ENCODE measurements at places on chromosomes 13 and 19. TPM values are rescaled to one million over a fixed set of nuclear protein-coding genes. Genes with fewer than 3 reads are reported as not detected.

The ZNF439 gene
- 25.3 TPM for total RNA-seq

The CFAP97D2 gene
- not detected for total RNA-seq

The GRIN2D gene
- total RNA-seq: 0.86 TPM

The ZNF799 gene
- total RNA-seq: 10.3 TPM

The CCDC122 gene
- total RNA-seq: 22.3 TPM

The FOXA3 gene
- total RNA-seq: not detected

The PLPP2 gene
- total RNA-seq: 64.5 TPM

The ADGRE2 gene
- 10.3 TPM for total RNA-seq

The DOCK6 gene
- total RNA-seq: 125 TPM

The ZNF320 gene
- total RNA-seq: 51.1 TPM

GRCh38 chr19:49408816-49409440, 14.3 kb downstream of the PTH2 start:
- no peak for DNase-seq

DNA sequence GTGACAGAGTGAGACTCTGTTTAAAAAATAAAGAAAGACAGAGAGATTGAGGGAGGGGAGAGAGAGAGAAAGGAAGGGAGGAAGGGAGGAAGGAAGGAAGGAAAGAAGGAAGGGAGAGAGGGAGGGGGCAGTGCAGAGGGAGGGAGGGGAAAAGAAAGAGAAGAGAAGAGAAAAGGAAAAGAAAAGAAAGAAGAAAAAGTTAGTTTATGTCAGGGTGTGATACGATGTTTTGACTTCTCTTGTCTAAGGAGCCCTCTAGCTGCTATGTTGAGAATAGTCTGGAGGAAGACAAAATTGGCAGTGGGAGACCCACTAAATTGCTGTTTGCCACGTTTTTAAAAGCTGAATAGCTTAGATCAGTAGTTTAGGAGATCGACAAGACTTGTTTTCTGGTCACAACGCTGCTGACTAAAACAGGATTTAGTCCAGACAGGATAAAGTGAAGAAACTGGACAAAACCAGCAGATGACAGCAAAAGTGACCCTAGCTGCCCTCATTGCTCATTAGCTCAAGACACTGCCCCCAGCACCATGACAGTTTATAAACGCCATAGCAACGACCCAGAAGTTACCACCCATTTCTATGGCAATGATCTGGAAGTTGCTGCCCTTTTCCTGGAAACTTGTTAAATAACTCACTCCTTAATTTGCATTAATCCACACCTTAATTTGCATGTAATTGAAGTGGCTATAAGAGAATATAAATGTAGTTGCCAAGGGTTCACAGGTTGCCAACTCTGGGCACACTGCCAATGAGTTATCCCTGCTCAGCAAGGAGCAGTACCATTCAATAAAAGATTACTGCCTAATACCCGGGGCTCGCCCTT, 11.1 kb downstream of the TEX101 start:
- DNase-seq: no peak

DNA sequence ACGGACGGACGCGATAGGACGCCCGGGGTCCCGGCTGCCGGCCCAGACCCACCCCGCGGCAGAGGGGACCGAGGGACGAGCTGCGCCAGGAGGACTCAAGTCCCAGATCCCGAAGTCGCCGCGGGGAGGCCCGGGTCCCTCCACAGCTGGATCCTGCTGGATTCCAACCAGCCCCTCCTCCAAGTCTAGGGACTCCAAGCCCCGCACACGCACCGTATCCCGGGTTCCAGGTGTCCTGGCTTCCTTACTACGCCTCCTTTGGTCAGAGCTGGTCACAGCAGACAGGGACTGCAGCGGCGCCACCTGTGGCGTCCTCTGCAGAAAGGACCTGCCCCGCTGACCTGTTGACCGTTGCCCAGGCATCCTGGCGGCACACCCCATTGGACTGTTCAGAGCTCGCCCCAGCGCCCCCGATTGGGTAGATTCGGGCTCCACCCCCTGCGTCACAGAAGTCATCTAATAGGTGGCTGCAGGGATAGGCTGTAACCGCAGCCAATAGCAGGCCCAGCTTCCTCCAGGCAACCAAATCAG, 29.0 kb upstream of the ZNF709 start:
- no peak for DNase-seq

GRCh38 chr13:105365021-105365550, 1170.4 kb downstream of the EFNB2 start:
- DNase-seq: no peak

DNA sequence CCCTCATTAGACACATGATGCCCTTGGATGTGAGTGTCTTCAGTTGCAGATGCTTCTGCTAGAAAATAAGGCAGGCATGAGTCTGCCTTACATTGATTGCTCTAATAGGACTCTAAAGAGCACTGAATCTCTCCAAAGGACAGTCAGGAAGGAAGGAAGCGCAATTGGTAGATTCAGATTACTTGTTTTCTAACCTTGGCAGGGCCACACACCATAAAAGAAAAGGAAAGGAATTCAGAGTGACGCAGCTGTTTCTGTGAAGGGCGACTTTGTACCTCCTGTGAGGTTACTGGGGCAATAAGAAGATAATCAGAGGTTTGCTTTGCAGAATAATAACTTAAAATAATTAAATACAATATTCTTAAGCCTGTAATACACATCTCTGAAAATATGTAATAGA, 48.0 kb downstream of the FRY start:
- DNase-seq: no peak

DNA sequence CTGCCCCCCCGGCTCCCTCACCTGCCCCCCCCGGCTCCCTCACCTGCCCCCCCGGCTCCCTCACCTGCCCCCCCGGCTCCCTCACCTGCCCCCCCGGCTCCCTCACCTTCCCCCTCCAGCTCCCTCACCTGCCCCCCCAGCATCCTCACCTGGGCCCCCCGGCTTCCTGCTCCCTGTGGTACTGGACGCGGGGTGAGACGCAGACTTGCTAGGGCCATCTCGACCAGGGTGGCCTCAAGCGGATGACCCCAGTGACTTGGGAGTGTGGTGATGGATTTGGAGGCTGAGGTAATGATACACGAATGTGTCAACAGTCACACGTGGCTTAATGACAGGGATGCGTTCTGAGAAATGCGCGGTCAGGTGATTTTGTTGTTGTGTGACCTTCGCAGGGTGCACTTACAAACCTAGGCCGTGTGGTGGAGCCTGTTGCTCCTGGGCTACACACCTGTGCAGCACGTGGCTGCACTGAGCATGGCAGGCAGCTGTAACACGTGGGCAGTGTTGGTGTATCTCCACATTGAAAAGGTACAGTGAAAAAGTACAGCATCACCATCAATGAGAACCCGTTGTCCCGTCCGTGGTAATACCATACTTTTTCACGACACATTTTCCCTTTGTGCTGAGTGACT, 197.8 kb downstream of the TEX29 start:
- DNase-seq: no peak

GRCh38 chr13:112325142-112325808, 50.9 kb upstream of the SPACA7 start:
- DNase-seq: no peak

- no peak for DNase-seq
These were observed 1.0 kb downstream of the USE1 start for GRCh38 chr19:17216058-17216670.
